Uterine smooth muscle cell (primary cell): ENCODE measurements at places on chromosomes 1 and 21. TPM values are rescaled to one million over a fixed set of nuclear protein-coding genes. Genes with fewer than 3 reads are reported as not detected.

The KRTAP12-2 gene
- total RNA-seq, result not detected in 2 replicates

The PAFAH2 gene
- total RNA-seq, result 7.7 and 9.4 TPM in 2 replicates

The OR2L13 gene
- not detected in 2 replicates for total RNA-seq

The FAM72A gene
- 3.0 and 5.5 TPM in 2 replicates for total RNA-seq

The PROX1 gene
- total RNA-seq, result under 0.01 and 0.12 TPM in 2 replicates

The LCE1C gene
- not detected in 2 replicates for total RNA-seq

The SPRR3 gene
- not detected in 2 replicates for total RNA-seq

The DIO1 gene
- total RNA-seq, result not detected in 2 replicates

The GNG12 gene
- 145 and 160 TPM in 2 replicates for total RNA-seq

The NBPF6 gene
- total RNA-seq, result not detected in 2 replicates

The BEST4 gene
- 0.11 TPM in 1 of 2 replicates, not detected in the other for total RNA-seq

The NTNG1 gene
- 19.0 and 30.4 TPM in 2 replicates for total RNA-seq

The SPRR4 gene
- not detected in 2 replicates for total RNA-seq

The TSPAN1 gene
- 0.22 and 0.25 TPM in 2 replicates for total RNA-seq

The STX12 gene
- total RNA-seq, result 45.5 and 52.7 TPM in 2 replicates

The LCE1D gene
- total RNA-seq, result not detected in 2 replicates

The KRTAP19-1 gene
- total RNA-seq, result not detected in 2 replicates

The KRTAP6-3 gene
- total RNA-seq, result not detected in 2 replicates

The TMEM61 gene
- not detected in 2 replicates for total RNA-seq

The KIF26B gene
- total RNA-seq, result 3.4 and 24.1 TPM in 2 replicates

The SIK1 gene
- 0.66 and 1.1 TPM in 2 replicates for total RNA-seq

The CA6 gene
- not detected in 2 replicates for total RNA-seq

The REN gene
- 0.62 and 0.77 TPM in 2 replicates for total RNA-seq

The PROK1 gene
- total RNA-seq, result not detected in 2 replicates

The PADI2 gene
- total RNA-seq, result under 0.01 TPM in 1 of 2 replicates, not detected in the other
